Activated CD8-positive, alpha-beta memory T cell treated with anti-CD3 and anti-CD28 coated beads for 48 hours (primary cell): ENCODE measurements at places on chromosomes 3 and 15.

GRCh38 chr3:156317462-156318074, 197.2 kb downstream of the KCNAB1 start:
- no peak for DNase-seq

- no peak for DNase-seq
Measured at GRCh38 chr3:124775877-124776276, 45.6 kb downstream of the UMPS start.

DNA sequence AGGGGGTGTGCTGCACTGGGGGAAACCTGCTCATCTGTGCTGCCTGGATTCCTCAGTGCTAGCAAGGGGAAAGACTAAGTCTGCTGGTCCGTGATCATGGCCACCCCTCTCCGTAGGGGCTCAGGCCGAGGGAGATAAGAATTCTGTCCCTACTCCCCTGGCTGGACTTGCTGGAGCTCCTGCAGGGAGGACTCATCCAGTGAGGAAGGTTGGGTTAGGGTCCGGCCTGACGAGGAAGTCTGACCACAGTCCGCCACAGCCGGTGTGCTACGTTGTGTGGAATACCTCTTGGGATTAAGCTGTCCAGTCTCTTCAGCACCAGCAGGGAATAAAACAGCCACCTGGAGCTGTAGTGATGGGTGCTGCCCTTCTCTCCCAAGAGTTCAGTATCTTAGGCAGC, 1309.1 kb upstream of the CADM2 start:
- DNase-seq = no peak

DNA sequence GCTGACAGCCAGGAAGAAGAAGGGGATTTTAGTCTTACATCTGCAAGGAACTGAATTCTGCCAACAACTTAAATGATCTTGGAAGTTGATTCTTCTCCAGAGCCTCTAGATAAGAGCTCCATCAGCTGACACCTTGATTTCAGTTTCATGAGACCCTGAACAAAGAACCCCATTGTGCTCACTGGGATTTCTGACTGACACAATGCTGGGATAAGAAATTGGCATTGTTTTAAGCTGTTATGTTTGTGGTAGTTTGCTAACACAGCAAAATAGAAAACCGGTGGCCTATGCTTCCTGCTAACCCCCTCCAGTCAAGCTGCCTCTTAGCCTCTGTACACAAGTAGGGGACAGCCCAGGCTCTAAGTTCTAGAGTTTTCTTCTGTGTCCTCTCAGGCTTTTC, 36.2 kb downstream of the MASP1 start:
- no peak for DNase-seq

- DNase-seq = no peak
Measured at GRCh38 chr15:91142106-91142744, 42.2 kb downstream of the SV2B start.
